KBM-7 (cell line): ENCODE measurements at places on chromosomes 1 and 21.

DNA sequence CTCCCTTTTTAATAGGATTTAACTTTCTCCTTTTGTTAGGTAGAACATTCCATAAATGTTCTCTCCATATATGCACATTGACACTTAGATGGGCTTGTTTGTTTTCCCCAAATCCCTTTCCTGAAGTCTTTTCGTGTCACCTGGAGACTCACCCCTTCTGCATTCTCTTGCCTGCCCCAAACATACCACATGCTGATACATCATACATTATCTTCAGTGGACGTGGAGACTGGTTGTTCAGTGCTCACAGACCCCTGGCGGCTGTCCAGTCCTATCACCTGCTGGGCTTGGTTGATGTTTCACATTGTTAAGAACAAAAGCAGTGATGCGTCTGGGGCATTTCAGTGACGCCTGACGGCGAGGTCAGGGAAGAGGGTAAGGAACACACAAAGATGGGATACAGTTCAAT lies 22.2 kb downstream of the FMOD start:
- DNase-seq = no peak

- DNase-seq = no peak
These were observed 16.5 kb upstream of the MX2 start for GRCh38 chr21:41345356-41345755.

GRCh38 chr1:213409971-213410370 lies 358.9 kb downstream of the RPS6KC1 start:
- no peak for DNase-seq

DNA sequence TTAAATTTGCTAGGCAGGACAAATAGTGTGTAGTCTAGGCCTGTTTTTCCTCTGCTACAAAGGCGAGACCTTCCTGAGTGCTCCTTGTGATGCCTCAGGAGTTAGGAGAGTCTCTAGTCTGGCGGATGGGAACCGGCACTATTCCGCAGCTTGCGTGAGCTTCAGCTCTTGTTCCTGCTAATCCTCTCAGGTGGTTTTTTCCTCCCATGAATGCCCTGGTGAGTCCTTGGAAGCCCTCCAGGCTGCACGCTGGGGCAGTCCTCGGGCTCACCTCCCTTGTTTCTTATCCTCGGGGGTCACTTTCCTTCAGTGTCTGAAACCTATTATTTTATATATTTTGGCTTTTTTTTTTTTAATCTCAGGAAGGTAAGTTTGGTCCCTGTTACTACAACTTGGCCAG lies 28.2 kb downstream of the UTS2 start:
- no peak for DNase-seq

GRCh38 chr1:92563457-92564216 lies 76.9 kb upstream of the GFI1 start:
- no peak for DNase-seq

- DNase-seq = no peak
These were observed 48.4 kb upstream of the CD34 start for GRCh38 chr1:207959141-207959825.

DNA sequence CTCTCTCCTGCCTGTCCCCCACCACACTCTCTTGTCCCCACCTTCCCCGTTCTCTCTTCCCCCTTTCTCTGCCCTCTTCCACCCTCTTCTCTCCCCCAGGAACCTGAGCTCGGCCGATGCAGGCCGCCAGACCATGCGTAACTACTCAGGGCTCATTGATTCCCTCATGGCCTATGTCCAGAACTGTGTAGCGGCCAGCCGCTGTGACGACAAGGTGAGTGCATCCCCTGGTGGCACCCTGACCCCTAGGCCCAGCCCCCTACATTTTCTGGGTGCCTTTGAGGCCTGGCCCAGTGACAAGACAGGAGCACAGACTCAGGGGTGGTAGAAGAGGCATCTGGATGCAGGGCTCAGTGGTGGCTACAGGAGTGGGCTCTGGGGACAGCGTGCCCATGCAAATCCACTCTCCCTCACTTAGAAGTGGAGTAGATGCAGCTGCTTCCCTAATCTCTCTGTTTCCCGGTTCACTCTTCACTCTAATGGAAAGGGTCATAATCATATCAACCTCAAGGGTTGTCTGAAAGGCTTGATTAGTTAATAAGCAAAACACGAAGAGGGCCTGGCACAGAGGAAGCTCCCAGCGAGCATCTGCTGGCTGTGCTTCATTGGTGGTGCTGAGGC lies 37.0 kb downstream of the PKP1 start:
- no peak for DNase-seq

- DNase-seq = no peak
These were observed 862.7 kb downstream of the NCAM2 start for GRCh38 chr21:21860888-21861287.

GRCh38 chr1:182244451-182244850 lies 147.1 kb downstream of the GLUL start:
- DNase-seq = no peak

DNA sequence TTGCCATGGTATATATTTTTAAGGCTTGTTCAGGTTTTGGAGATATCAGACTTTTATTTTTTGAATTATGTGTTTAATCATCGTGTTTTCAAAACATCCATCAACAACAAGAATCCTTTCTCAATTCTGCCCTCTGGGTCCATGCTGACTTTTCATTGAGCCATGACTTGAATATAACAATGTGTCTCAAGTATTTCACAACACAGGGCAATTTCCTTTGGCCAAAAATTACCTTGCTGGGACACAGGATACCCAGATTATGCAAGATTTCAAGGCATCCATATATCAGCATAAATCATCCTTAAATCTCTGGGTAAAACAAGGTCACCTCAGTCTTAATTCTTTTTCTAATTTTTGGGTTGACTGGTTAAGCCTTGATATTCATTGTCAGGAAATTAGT lies 411.2 kb upstream of the USP24 start:
- DNase-seq = no peak

DNA sequence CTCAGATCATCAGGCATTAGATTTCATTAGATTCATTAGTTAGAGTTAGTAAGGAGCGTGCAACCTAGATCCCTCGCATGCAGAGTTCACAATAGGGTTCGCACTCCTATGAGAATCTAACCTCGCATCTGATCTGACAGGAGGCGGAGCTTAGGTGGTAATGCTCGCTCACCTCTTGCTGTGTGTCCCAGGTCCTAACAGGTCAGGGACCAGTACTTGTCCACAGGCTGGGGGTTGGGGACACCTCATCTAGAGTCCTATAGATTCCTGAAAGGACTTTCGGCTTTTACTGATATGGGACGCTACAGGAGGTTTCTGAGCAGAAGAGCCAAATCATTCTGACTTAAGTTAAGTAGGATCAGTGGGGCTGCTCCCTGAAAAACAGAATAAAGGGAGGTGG lies 91.4 kb downstream of the AKT3 start:
- DNase-seq = no peak

- no peak for DNase-seq
These were observed 60.4 kb upstream of the ACOT11 start for GRCh38 chr1:54487571-54488050.

GRCh38 chr1:205370780-205371179 lies 14.1 kb upstream of the KLHDC8A start:
- DNase-seq = no peak

GRCh38 chr1:84581648-84582047 lies 7.4 kb upstream of the CTBS start:
- no peak for DNase-seq

- DNase-seq = no peak
These were observed 113.4 kb downstream of the GRIK3 start for GRCh38 chr1:36920801-36921405.

- no peak for DNase-seq
These were observed at the start of gene DAB1 for GRCh38 chr1:57423656-57424211. Gene DAB1 (minus strand): TSS chr1:57424060. CDS start chr1:57291030, 133,030 bp downstream.

DNA sequence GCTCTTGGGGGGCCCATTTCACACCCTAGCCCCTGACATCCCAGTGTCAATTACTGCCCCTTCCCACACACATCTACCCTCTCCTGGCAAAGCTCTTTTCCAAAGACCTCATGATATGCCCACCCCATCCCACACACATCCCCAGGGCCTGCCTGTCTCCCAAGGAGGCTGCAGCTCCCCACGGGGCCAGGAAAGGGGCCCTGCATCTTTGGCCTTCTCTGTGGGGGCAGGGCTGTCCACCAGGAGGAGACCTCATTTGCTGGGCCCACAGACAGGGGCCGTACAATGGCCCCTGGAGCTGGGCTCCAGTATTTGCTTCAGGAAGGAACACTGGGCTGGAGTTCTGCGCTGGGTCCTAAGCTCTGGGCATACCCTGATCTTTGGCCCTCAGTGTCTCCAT lies 65.6 kb upstream of the RUNX3 start:
- no peak for DNase-seq

GRCh38 chr1:174837386-174837785 lies 162.4 kb upstream of the CACYBP start:
- no peak for DNase-seq

DNA sequence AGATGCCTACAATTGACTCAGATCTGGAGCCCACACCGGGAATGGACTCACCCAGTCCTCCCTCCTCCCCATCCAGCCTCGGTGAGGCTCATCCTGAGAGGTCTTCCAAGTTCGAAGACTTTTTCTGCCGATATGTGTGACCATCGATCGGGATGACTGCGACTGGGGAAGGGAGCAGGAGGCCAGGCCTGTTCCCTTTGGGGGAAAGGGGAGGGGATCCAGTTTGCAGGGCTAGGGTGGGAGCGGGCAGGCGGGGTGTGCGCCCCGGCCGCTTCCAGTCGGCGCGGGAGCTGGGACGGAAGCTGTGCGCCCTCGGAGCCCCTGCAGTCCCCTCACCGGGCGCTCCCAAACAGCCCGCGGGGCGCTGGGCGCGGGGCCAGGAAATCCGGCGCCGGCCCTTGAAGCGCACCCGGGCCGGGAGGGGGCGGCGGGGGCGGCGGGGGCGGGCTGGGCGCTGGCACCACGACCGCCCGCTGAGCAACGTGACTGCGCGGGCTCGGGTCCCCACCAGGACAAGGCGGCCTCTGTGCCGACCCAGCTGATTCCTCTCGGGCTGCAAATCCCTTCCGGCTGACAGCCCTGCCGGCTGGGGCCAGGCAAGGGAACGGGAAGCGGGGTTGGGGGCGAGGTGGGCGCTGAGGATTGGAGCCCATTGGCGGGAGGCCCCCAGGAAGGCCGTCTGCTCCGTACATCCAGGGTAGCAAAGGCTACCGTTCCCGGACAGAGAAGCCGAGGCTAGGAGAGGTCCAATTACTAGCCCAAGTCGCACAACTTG lies 103.9 kb downstream of the EBNA1BP2 start:
- DNase-seq = peak; percentile 14

GRCh38 chr1:248856176-248856575 lies 2.7 kb downstream of the ZNF692 start:
- no peak for DNase-seq

- DNase-seq = no peak
These were observed 41.8 kb upstream of the POFUT2 start for GRCh38 chr21:45329261-45330074.

DNA sequence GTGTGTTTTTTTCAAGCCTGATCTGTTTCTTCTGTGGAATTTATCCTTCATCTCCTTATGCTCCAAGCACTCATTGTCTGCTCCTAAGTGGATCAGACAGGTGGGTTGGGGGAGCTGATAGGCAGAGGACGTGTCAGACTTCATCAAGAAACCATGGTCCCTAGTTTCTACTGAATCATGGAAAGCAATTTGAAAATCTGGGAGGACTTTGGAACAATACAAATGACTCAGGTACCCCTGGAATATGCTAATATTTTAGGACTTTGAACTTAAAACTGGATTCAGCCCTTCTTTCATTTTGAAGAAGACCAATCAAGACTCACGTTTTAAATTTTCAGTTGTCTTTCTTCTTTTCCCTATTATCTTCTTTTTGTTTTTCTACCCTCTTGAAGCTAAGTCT lies 7.7 kb downstream of the ABCG1 start:
- no peak for DNase-seq

DNA sequence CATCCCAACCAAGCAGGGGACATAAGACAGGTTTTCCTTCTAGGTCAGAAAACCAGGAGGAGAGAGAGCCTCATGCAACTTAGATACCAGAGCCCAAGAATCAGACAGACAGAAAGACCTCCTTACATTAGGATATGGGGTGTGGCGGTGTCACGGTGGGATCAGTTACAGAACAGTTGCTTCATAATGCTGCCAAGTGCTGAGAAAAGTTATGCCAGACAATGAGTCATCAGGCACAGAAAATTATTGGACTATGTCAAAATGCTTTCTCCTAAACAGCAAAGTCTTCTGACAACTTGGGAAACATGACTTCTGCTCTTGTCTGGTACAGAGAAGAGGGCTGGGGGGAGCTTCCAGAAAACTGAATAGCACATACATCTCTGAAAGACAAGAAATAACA lies 1120.2 kb upstream of the TMPRSS15 start:
- peak; percentile 13 for DNase-seq

- no peak for DNase-seq
These were observed 58.1 kb downstream of the CASZ1 start for GRCh38 chr1:10738061-10739058.

GRCh38 chr1:66777831-66778230 lies 23.2 kb downstream of the INSL5 start:
- DNase-seq = no peak
